Stimulated activated CD4-positive, alpha-beta T cell treated with anti-CD3 and anti-CD28 coated beads, Interleukin-1b, Interleukin-23, amount 100 ng/mL, for 1 hour (primary cell): ENCODE measurements at places on chromosomes 6 and 20.

DNA sequence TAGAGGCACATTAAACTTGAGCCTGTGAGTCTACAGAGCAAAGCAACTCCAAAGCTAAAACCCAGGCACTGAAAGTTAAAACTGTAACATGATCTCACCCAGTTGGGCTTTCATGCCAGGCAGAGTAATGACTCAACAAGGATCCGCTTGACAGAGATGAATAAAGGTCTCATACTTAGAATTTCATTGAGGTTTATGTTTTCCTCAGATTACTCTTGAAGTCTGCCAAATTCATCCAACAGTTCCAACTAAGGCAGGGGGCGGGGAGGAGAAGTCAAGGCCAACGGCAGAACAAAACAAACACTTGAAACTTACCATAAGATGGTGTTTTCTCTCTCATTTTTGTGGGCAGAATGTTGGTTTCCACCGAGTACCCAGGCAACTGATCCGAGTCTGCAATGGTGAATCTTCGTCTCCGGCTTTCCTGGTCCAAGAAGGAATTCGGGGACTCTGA lies 54.0 kb upstream of the IPCEF1 start:
- DNase-seq, result no peak

GRCh38 chr20:20452254-20452676 lies 84.4 kb downstream of the INSM1 start:
- no peak for DNase-seq

DNA sequence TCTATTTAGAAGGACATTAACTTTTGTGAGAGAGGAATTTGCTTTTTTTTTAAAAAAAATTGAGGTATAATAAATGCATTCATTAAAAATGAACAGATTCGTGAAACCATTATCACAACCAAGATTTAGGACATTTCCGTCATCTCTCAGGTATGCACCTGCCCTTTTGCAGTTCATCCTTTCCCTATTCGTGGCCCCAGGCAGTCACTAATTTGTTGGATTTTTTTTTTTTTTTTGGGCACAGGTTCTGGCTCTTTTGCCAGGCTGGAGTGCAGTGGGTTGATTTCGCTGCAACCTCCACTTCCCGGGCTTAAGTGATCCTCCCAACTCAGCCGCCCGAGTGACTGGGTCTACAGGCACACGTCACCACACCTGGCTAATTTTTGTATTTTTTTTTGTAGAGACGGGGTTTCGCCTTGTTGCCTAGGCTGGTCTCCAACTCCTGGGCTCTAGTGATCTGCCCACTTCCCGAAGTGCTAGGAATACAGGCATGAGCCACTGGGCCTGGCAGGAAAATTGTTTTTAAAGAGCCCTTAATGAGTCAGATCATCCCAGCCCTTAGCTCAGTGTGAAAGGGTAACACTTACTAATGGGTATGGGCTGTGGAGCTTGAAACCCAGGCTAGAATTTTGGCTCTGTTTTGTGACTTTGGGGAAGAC lies 9.2 kb downstream of the PHF3 start:
- DNase-seq, result no peak

DNA sequence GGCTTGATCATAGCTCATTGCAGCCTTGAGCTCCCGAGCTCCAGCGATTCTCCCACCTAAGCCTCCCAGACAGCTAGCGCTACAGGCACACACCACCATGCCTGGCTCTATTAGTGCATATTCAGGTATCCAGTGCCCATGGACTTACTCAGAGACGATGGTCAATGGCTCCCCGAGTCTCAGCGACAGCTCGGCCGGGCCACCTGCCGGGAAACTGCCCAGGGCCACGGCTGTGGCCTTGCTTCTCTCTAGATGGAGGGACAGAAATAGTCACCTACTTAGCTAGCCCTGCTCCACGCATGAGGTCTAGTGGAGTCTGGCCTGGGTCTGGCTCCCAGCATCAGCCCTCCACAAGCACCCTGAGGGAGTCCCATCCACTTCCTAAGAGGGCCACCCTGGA lies 11.7 kb downstream of the SLA2 start:
- no peak for DNase-seq

DNA sequence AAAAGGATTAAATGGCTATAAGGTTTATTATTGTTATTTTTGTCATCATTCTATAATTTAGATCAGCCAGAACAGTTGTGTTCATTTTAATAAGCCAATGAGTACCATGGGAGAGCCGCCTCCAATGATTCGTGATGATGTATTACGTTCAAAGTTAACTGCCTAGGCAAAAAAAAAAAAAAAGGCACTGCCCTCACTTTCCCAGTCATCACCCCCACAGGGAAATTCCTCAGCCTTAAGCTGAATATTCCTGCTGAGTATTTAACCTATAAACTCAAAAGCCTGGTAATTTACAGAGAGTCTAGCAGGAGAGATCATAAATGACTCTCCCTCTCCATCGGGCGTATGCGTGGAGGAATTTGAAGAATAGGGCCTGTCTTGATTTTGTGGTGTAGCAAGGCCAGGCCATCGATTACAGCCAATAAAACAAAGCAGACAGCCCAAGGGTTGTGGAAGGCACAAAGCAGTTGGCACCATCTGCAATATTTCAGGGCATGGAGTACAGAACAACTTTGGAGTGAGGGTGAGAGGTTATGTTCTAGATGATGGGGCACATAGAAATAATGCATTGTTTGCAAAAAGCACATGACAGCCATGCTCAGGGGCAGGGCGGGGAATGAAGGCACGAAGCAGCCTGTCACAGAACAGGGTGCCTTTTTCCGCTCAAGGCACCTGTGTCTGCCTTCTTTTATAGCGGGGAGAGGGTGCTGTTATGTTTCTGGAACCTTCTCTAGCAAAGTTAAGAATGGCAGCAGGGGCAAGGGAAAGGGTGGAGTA lies 138.2 kb upstream of the DTNBP1 start:
- no peak for DNase-seq

DNA sequence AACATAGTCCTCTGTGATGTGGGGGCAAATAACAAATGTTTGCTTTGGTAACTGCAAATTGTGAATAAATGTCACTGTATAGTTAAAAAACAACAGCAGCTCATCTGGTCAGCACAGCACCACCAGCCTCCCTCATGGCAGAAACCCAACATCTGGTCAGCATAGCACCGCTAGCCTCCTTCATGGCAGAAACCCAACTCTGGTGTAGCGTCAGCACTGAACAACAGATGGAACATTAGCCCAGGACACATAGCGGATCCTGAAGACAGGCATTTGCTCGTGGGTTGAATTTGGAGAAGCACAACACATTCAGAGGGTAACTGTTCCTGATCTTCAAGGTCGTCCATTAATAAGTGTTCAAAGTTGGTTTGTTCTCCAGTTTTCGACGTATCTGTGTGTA lies 265.9 kb downstream of the DLL1 start:
- DNase-seq, result no peak

- no peak for DNase-seq
These were observed 298.8 kb downstream of the GMDS start for GRCh38 chr6:1946583-1946982.

GRCh38 chr6:138383776-138384175 lies 6.1 kb downstream of the SMIM28 start:
- DNase-seq, result no peak

DNA sequence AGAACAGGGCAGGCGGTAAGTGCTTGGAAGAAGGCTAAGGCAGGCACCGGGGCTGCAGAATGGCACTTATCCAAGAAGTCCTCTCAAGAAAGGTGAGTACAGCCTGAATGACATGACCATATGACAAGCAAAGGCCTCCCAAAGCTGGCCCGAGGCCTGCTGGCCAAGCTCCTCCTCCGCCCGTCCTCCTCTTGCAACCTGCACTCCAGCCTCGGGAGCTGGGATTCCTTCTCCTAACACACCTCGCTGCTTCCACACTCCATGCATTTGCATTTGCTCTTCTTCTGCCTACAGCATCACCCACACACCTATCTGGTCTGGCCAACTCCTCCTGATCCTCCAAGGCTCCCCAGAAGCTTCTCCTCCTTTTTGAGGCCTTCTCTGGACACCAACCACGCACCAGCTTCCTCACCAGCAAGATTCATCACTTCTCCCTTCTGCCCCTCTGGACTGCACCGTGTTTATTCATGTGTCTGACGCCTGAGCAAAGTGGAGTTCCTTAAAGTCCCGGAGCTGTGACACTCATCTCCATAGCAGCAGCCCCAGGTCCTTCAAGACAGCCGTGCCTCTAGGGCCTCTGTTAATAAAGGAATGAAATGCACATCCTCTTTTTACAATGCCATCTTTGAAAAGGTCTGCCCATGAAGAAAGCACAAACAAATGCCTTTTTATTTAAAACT lies 32.3 kb downstream of the CNKSR3 start:
- no peak for DNase-seq

- no peak for DNase-seq
These were observed 141.2 kb upstream of the RREB1 start for GRCh38 chr6:6966569-6966968.

- DNase-seq, result no peak
These were observed 52.4 kb downstream of the GMDS start for GRCh38 chr6:2192976-2193375.

DNA sequence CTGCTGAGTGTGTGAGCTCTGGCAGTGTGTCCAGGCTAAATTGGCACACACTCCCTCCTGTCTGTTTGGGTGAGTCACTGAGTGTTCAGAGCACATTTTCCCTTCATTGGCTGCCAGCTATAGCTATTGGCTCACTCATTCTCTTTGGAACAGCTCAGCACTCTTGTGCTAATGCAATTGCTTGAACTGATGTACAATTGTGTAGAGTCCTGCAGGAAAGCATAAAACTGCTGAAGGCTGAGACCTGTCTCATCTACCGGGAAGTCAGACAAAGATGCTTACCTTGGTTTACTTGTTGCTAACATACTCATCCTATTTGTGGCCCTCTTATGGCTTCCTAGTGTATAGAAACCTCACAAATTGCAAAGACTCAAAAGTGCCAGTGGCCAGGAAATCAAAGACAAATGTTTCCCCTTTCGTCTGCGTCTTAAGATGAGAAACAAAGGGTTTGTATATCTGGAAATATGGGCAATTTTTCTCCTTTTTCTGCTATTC lies 351.0 kb downstream of the BCKDHB start:
- no peak for DNase-seq

- DNase-seq, result no peak
These were observed 2.0 kb upstream of the SDC4 start for GRCh38 chr20:45350217-45350616.

DNA sequence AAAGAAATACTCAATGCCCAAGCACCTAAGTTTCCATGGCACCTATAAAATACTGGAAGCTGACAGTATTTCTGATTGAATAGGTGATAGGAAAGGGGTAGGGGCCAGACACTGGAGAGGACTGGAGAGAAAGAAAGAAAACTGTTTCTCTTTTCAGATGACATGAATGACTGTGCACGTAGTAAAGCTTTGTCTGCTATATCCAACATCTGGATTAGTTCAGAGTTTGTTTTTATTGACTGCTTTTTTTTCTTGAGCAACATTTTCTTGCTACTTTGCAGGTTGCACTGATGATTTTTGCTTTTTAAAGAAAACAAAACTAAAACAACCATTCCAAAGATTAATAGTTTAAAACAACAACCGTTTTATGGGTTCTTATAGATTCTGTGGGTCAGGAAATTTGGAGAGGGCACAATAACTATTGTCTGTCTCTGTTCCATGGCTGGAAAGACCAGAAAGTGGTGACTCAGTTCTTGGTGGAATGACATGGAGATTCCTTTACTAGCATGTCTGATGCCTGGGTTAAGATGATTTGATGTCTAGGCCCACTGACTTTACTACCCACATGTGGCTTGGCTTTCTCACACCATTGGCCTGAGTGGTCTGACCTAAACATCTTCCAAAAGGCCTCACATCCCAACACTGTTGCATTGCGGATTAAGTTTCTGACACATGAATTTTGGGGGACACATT lies 12.2 kb upstream of the LRP11 start:
- no peak for DNase-seq

GRCh38 chr6:33620856-33621710 lies at the start of gene ITPR3:
TSS of gene ITPR3 (plus strand) at chr6:33621322. CDS start at chr6:33621603, 281 bp downstream.
- peak; percentile 38 for DNase-seq

- no peak for DNase-seq
These were observed 23.5 kb downstream of the PTCHD4 start for GRCh38 chr6:48087448-48087847.

GRCh38 chr6:11467364-11467763 lies 70.2 kb upstream of the TMEM170B start:
- no peak for DNase-seq

- DNase-seq, result no peak
These were observed 208.0 kb downstream of the ARHGAP18 start for GRCh38 chr6:129501740-129502660.

DNA sequence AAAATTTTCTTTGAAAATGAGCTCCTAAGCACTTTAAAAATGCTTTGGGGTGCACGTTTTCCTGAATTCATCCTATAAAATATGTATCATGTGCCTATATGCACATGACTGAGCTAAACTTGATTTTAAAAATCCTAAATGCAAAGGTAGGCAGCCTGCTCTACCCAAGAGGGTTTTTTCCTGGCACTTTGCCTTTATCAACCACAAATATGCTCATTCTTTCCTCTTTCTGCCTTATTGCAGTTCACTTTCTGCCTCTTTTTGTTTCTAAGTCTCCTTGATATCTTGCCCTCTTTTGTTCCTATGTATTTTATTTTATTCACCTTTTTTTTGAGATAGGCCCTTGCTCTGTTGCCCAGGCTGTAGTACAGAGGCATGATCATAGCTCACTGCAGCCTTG lies 229.3 kb downstream of the GRM1 start:
- DNase-seq, result no peak

DNA sequence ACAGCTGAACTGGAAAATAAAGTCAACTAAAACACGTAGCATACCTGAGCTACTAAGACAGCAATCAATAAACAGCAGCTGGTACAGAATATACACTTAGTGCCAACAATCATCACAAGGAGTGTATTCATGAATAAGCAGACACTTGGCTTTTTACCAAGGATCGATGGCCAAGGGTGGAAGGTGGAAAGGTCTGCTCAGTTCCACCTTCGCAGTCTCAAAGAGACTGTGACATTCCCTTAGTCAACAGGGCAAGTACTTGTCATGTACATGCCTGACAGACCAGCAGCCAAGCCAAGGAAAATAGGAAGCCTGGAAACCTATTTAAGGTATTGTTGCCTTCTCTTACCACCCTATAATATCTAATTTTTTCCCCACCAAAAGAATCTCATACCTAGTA lies 21.4 kb downstream of the HBS1L start:
- no peak for DNase-seq
